ENCODE measurements at places on chromosomes 5 and 9. TPM values are rescaled to one million over a fixed set of nuclear protein-coding genes. Genes with fewer than 3 reads are reported as not detected.

Gene FOXD4L5
- 0.16 TPM for total RNA-seq

Gene LHX3
- 0.08 TPM for total RNA-seq

Gene FBP2
- total RNA-seq, result not detected

Gene TRIM36
- total RNA-seq, result not detected

Gene GADD45G
- total RNA-seq, result 5.3 TPM

Gene BICD2
- 15.3 TPM for total RNA-seq

Gene FAM81B
- not detected for total RNA-seq

Gene ACSL6
- 1.8 TPM for total RNA-seq

Gene WASHC1
- total RNA-seq, result 14.1 TPM

Gene ANGPTL2
- total RNA-seq, result not detected

Gene PPIP5K2
- 58.9 TPM for total RNA-seq

Gene PLPPR1
- total RNA-seq, result not detected

Gene PCDHGA7
- total RNA-seq, result not detected

Gene PHF24
- 0.06 TPM for total RNA-seq

Gene SMC2
- 80.7 TPM for total RNA-seq

Gene NPR2
- total RNA-seq, result 16.2 TPM

Gene SOHLH1
- total RNA-seq, result not detected

Gene MAMDC2
- not detected for total RNA-seq

Gene SUB1
- 304 TPM for total RNA-seq

Gene ZNF658
- 1.2 TPM for total RNA-seq

Gene ADAMTSL1
- not detected for total RNA-seq

Gene GPR150
- 0.39 TPM for total RNA-seq

Gene CLIC3
- not detected for total RNA-seq

Gene PCDHGC5
- not detected for total RNA-seq

Gene NFIB
- not detected for total RNA-seq

Gene KIF4B
- total RNA-seq, result 0.14 TPM

Gene ARRDC3
- total RNA-seq, result 49.4 TPM

Gene SLC25A2
- total RNA-seq, result 0.23 TPM

Gene PCDHA8
- not detected for total RNA-seq

Gene IFNA2
- not detected for total RNA-seq

Gene FLT4
- total RNA-seq, result 0.98 TPM

Data from activated naive CD4-positive, alpha-beta T cell treated with anti-CD3 and anti-CD28 coated beads, Interleukin-2, amount 50 U/mL, for 72 hours (primary cell).